ENCODE measurements at places on chromosomes 7 and 10.

- no peak for DNase-seq
Observed at GRCh38 chr7:90248706-90249105, 3.7 kb downstream of the CFAP69 start.

- DNase-seq = no peak
Observed at GRCh38 chr10:106941297-106942034, 223.0 kb downstream of the SORCS1 start.

DNA sequence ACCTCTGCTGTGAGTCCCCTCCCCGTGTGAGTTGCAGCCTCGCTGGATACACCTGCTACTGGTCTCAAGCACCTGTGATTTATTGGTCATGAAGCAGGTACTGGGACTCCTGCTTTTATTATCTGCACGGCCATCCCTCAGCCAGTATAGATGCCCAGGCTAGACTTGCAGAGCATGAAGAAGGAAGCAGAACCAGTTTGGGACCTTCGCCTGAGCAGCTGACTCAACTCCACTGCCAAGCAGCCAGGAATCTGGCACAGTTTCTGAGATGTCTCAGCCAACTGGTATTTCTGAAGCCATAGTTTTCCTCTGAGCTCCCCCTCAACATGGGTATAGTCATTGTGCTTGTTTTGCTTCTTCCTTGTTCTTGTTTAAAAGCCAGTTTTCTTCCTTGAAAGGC, 28.0 kb upstream of the SLC39A12 start:
- peak; percentile 79 for DNase-seq

- no peak for DNase-seq
Observed at GRCh38 chr10:101036726-101037125, 5.7 kb downstream of the SFXN3 start.
